ENCODE measurements at places on chromosomes 16 and 17.
A peak's percentile ranks its signal among the peaks of the same experiment; 100 is the strongest.

GRCh38 chr17:29177871-29178749, 2.1 kb downstream of the MYO18A start:
- no peak for DNase-seq

DNA sequence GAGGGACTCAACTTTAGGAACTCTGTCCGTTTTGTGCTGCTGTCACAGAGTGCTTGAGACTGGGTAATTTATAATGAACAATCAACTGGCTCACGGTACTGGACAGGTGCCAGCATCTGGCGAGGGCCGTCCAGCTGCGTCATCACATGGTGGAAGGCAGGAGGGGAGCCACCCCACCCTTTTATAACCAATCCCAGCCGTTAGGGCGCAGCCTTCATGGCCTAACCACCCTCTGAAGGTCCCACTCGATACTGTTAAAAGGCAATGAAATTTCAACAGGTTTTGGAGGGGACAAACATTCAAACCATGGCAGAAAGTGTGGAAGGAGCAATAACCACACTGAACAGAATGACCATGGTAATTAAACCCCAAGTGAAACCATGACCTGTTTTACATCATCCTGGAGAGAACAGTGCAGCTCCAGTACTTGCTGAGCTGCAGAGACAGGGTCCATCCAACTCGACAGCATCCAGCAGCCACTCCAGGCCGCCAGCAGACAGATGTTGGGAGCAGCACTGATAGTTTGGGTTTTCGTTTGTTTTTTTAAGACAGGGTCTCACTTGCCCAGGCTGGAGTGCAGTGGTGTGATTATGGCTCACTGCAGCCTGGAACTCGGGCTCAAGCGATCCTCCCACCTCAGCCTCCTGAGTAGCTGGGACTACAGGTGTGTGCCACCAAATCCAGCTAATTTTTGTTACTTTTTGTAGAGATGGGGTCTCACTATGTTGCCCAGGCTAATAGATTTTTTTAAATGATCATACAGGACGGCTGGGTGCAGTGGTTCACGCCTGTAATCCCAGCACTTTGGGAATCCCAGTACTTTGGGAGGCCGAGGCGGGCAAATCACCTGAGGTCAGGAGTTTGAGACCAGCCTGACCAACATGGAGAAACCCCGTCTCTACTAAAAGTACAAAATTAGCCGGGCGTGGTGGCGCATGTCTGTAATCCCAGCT, 11.0 kb downstream of the CHMP6 start:
- peak; percentile 79 for DNase-seq

GRCh38 chr16:27378871-27379481, 23.0 kb upstream of the IL21R start:
- DNase-seq, result no peak

GRCh38 chr17:73493956-73494926, 150.0 kb downstream of the SDK2 start:
- no peak for DNase-seq

- peak; percentile 92 for DNase-seq
Observed at GRCh38 chr16:28193530-28194423, 18.0 kb downstream of the XPO6 start.

- DNase-seq, result no peak
Observed at GRCh38 chr17:17264430-17264829, 16.6 kb downstream of the COPS3 start.

DNA sequence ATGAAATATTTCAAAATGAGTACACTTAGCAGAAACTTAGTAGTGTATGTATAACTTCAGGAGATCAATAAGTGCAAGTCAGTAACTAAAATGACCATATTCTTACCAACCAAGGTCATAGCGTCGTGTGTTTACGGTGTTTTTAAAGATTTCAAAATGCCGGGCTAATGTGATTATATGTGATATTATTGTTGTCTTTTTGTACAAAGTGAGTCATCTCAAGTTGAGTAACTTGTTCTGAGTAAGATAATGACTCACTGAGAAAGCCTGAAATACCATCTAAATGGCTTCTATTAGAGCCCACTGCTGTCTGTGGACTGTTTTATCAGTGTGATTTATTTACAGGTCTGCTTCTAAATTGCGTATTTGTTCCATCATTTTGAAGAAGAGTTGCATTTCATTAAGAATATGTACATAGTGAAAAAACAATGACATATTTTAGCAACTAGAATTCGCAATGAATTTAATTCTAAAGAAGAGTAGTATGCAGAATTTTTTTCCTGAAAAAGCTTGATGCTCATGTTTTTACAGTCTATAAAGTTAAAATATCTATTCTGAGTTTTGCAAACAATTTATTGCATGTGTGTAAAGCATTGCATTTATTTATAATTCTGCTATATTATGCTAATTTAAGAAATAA, 12.7 kb downstream of the KRT12 start:
- peak; percentile 94 for DNase-seq

GRCh38 chr16:29808219-29808900, 2.0 kb downstream of the MAZ start:
- DNase-seq, result no peak

DNA sequence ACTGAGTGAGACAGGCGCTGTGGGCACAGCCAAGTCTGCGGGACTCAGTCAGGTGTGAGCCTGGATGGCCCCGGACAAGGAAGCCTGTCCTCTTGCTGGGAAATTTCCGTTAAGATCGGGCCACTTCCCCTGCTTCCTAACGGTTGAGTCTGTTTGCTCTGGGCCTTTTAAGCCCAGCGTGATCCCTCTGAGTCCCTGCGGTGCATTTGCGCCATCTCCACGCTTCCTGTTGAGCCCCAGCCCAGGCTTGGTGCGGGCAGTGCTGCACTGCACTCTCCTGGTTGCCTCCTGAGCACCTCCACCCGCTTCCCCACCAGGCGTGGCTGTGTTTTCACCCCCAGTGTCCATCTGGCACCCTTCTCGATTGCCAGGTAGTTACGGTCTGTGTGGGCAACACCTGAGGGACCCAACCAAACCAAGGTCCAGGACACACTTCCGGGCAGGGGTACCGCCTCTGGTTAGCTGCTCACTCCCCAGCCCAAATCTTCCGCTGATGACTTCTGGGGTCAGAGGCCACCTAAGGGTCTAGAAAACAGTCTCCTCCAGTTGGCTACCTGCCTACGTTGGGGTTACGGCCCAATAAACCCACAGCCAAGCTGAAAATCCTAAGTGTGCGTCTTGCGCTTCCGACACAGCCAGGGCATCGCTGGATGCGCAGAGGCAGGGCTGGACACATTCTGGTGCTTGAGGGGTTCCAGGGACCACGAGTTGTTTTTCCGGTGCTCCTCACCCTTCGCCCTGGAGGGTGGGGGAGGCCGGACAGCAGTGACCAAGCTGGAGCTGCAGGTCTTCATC, 1.4 kb upstream of the SLC25A10 start:
- no peak for DNase-seq

GRCh38 chr17:75917141-75917916, 12.6 kb upstream of the MRPL38 start:
- DNase-seq, result no peak
